ENCODE measurements at places on chromosomes 12 and 14.

- H3K4me1 ChIP-seq: peaks cover 51% of the 10 kb centered on the region
- H3K4me3 ChIP-seq: no peak overlapping the region
- H3K27ac ChIP-seq: no peak overlapping the region
- DNase-seq: no peak
- no peaks in the 10 kb centered on the region for H3K36me3 ChIP-seq
These were observed 22.5 kb upstream of the PCNX1 start for GRCh38 chr14:70884595-70885342.

DNA sequence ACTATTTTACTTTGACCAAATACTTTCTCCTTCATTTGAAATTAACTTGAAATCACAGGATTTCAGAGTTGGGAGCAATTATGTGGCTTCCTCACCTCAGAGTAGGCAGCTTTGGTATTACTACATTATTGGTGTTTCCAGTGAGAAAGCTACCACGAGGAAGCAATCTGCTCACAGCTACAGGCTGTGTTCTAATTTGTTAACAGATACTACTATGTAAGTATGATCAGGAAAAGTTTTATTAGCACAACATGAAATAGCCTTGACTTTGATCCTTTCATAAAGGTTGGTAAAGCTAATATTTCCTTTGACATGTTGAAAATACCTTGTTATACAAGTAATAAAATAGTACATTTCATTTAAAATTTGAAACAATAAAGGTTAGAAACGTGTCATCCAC, 30.6 kb downstream of the TAOK3 start:
- peak overlapping the region; percentile 56 for H3K27ac ChIP-seq
- DNase-seq: no peak
- H3K4me1 ChIP-seq: peaks cover 27% of the 10 kb centered on the region

DNA sequence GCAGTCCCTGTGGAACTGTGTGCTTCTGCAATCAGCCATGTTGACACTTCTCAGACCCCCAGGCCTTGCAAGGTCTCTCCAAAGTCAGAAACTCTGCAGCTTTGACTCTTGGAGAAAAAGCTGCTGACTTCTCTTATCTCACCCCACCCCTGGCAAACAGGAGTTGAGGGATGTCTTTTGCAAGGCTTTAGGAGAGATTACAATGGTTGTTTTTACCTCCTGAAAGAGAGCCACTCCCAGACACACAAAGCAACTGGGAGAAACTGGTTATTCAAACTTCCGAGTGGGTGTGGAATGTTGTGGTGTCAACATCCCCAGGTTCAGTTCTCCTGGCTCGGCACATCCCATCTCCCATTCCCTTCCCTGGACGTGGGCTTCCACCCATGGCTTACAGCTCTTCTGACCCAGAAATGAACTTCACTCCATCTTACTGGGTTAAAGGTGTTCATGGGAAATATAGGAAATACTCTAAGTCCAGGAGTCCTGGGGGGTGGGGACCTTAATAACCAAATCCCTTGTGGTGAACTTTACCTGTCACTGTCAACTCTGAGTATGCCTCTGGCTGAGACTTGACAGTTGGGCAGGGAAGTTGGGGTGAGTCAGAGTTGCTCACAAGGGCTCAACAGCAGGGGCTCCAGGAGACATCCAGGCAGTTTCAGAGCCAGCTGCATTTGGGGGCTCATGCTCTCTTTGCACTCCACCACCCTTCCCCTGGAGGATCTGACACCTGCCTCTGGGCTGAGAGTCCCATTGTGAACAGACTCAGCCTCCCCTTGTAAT, 41.9 kb downstream of the CCDC177 start:
- no peak overlapping the region for H3K4me3 ChIP-seq
- no peak for DNase-seq
- no peaks in the 10 kb centered on the region for H3K36me3 ChIP-seq
- H3K4me1 ChIP-seq: no peaks in the 10 kb centered on the region
- H3K27ac ChIP-seq: no peak overlapping the region
- peaks cover 49% of the 10 kb centered on the region for H3K27me3 ChIP-seq

- no peak for DNase-seq
- H3K27me3 ChIP-seq: no peaks in the 10 kb centered on the region
- H3K4me3 ChIP-seq: peak overlapping the region; percentile 75
- peaks cover 60% of the 10 kb centered on the region for H3K4me1 ChIP-seq
These were observed 3.6 kb upstream of the WSB2 start for GRCh38 chr12:118064608-118065007.

GRCh38 chr12:26086936-26087335, 37.9 kb downstream of the BHLHE41 start:
- no peaks in the 10 kb centered on the region for H3K27me3 ChIP-seq
- H3K36me3 ChIP-seq: peaks cover 6% of the 10 kb centered on the region
- H3K27ac ChIP-seq: no peak overlapping the region
- no peak for DNase-seq
- peaks cover 5% of the 10 kb centered on the region for H3K4me1 ChIP-seq
